Kidney (tissue), 22 donors: ENCODE measurements at places on chromosomes 1 and 21. TPM values are rescaled to one million over a fixed set of nuclear protein-coding genes. Genes with fewer than 3 reads are reported as not detected.

The TMEM82 gene
- total RNA-seq = 2.0 TPM

The OR2T11 gene
- 0.57 TPM for total RNA-seq

The SLC25A34 gene
- total RNA-seq = 1.5 TPM

DNA sequence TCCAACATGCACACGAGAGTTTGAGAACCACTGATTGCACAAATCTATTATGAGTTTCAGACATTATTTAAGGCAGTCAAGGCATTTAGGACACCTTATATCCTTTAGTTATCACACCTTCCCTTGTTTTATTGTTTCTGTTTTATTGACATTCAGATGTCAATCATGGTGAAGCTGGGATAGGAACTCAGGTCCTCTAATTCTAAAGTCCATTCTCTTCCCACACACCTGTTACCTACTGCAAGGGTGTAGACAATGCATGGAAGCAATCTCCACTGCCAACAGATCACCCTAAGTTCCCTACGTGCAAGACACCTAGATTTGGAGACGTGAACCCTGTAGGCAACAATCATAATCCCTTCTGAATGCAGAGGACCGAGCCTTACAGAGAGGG lies 2.6 kb downstream of the IGSF3 start:
- DNase-seq = no peak

DNA sequence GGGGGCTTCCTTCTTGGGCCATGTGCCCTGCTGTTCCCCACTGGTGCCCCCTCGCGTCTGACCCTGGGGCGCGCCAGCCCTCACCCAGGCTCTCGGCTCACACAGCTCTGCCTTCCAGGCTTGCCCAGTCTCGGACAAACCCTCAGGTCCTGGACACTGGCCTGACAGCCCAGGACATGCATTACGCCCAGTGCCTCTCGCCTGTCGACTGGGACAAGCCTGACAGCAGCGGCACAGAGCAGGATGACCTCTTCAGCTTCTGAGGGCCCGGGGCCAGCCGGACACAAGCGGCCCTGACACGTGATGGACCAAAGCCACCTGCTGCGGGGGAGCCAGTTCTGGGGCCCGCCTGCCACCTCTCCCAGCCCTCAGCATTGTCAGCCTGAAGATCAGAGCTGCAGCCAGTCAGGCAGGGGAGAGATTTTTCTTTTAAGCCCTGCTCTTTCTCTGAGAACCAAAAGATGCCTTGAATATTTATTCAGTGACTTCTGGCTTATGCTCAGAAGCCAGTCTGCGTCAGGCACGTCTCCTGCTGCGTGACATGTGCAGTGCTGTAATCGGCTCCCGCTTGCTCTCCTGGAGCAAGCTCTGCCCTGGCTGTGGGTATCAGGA lies 23.4 kb downstream of the LDLRAP1 start:
- DNase-seq = no peak
